GM04504 (cell line): ENCODE measurements at places on chromosomes 1 and 21.

GRCh38 chr1:46532498-46533178 lies 18.8 kb downstream of the KNCN start:
- no peak for DNase-seq

DNA sequence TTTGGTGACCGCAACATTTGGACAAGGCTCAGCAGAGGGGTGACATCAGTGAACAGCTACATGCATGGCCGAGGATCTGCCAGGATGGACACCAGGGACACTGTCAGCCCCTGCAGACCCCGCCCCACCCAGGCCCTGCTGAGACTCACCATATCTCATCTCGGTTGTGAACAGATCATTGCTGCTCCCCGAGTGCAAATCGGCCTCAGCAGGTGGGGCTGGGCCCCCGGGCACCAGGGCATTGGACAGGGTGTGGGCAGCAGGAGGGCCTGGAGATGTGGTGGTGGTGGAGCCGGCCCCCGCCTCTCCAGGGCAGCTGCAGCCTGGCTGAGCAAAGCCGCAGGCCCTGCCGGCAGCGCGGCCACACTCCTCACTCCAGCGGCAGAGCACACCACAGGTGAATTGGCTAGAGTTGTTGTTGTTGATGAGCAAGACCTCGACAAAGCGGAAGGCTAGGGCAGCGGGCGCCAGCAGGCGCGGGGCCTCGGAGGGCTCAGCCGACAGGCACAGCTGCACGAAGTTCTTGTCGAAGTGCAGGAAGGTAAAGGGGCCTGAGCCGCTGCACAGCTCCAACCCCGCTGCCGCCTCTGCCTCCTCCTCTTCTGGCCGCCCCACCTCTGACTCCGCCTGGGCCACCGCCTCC lies 8.2 kb downstream of the ADGRB2 start:
- DNase-seq, result no peak

DNA sequence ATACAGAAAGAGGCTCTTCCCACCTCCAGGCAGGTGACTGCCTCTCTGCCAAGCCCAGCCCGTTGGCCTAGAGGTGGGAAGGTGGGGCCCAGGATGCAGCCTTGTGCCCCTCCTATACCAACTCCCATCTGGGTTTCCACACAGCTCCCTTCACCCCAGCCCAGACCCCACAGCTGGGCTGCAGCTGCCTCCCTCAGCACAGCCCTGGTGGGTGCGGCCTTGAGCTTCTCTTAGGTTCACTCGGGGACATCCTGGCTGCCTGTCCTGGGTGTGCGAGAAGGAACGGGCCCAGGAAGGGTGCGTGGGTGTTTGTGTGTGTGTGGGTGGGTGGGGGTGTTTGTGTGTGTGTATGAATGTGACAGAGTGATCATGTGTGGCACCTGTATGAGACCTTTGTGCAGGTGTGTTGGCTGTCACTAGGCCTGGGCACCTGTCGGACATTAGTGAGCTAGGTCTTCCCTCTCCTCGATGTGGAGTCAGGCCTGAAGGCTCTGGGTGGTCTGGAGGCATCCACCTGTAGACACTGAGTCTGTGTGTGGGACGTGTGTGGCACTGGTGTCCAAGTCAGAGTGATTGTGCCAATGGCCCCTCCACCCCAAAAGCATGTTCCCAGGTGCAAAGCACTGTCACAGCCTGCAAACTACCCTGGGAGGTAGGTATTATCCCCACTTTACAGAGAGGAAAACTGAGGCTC lies 30.7 kb downstream of the FOXO6 start:
- DNase-seq, result no peak

- DNase-seq, result no peak
These were observed 2162.7 kb downstream of the NCAM2 start for GRCh38 chr21:23160914-23161313.

DNA sequence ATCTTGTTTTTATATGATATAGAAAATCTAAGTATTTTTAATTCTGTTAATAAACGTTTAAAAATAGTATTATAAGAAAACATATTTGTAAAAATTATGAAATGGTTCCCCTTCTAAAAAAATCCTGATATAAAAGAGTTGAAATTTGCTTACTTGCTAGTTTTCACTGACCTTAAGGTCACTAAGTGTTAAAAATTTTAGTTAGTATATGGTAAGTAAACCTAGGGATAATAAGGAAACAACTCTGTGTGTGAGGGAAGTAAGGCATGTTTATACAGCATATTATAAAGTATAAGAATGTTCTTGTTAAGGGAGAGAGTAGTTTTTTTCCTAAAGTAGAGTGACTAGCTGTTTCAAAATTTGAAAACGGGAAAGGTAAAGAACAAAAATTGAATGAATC lies 130.9 kb upstream of the LYPLAL1 start:
- DNase-seq, result no peak

DNA sequence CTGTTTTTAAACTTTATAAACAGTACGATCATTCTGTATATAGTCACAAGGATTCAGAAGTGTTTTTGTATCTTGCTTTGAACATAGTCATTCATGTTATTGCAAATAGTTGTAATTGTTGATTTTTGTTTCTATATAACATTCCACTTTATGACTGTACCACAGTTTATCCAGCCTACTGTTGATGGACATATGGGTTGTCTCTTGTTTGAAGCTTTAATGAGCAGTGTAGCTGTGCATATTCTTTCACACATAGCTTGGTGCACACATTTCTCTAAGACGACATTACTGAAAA lies 6.1 kb downstream of the CD101 start:
- no peak for DNase-seq

GRCh38 chr1:12094180-12094579 lies 31.1 kb downstream of the TNFRSF8 start:
- DNase-seq, result no peak

GRCh38 chr1:3316340-3316943 lies 138.0 kb upstream of the ARHGEF16 start:
- DNase-seq, result no peak

DNA sequence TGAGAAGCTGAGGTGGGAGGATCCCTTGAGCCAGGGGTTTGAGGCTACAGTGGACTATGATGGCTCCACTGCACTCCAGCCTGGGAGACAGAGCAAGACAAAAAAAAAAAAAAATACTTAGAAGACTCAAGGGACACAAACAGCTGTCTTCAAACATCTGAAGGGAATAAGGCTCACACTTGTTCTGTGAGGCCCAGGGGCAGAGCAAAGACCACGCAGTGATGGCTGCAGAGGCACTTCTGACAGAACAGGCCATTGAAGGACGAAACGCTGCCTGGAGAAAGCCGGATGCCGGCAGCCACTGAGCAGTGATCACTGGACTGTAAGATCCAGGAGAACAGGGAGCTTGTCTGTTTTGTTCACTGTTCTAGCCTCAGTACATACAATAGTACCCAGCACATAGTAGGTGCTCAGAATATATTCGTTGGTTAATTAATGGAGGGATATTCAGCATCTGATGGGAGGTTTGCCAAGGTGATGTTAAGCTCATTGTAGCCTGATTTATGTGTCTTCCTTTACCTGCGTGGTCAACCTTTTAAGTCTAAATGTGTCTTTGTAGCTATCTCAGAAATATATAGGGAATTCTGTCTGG lies 12.1 kb upstream of the NDC1 start:
- no peak for DNase-seq

GRCh38 chr1:54255026-54255702 lies 55.2 kb downstream of the MRPL37 start:
- no peak for DNase-seq

- DNase-seq, result no peak
These were observed 97.2 kb upstream of the ARTN start for GRCh38 chr1:43836267-43836951.

GRCh38 chr1:53579221-53580008 lies 120.2 kb downstream of the DMRTB1 start:
- no peak for DNase-seq

- DNase-seq, result no peak
These were observed 7.0 kb upstream of the PLEKHA6 start for GRCh38 chr1:204366759-204367158.

GRCh38 chr21:25709684-25710265 lies 24.9 kb downstream of the ATP5PF start:
- no peak for DNase-seq

DNA sequence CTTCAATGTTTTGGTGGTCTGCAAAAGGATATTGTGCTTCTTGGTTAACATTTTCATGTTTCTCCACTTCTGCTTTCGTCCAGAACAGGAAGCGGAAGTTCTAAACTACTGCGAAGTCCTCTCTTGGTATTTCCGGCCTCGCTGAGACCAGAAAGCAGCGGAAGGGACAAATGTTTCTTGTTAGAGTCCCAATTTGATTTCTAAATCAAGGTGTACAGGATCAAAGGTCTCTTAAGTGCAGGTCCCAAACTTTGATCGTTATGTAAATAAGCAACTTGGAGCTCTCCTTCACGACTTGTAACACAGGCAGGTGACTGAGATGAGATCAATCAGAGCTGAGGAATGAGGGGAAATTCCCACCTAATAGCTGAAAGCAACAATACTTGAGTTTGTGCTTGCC lies 40.1 kb upstream of the HMCN1 start:
- DNase-seq, result no peak

DNA sequence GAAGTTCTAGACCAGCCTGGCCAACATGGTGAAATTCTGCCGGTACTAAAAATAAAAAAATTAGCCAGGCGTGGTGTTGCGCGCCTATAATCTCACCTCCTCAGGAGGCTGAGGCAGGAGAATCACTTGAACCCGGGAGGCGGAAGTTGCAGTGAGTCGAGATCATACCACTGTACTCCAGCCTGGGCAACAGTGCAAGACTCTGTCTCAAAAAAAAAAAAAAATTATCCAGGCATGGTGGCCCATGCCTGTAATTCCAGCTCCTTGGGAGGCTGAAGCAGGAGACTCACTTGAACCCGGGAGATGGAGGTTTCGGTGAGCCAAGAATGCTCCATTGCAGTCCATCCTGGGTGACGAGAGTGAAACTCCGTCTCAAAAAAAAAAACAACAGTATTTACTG lies 18.5 kb upstream of the RAB42 start:
- DNase-seq, result no peak

DNA sequence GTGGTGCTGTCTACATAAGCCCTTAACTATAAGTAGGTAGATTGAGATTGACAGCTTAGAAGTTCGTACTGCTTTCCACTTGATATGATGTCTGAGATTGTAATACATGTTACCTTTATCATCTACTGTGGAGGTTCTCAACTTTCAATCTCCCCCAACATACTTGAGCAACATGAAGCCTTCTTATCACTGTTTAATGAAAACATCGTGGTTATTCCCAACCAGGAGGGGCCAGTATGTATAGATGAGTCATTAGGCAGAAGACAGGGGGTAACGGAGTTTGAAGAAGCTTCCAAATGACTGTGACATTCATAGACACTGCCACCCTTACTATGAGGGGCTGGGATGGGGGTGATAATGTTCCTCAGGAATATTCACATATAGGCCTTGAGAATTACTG lies 36.0 kb downstream of the CENPF start:
- DNase-seq, result no peak

DNA sequence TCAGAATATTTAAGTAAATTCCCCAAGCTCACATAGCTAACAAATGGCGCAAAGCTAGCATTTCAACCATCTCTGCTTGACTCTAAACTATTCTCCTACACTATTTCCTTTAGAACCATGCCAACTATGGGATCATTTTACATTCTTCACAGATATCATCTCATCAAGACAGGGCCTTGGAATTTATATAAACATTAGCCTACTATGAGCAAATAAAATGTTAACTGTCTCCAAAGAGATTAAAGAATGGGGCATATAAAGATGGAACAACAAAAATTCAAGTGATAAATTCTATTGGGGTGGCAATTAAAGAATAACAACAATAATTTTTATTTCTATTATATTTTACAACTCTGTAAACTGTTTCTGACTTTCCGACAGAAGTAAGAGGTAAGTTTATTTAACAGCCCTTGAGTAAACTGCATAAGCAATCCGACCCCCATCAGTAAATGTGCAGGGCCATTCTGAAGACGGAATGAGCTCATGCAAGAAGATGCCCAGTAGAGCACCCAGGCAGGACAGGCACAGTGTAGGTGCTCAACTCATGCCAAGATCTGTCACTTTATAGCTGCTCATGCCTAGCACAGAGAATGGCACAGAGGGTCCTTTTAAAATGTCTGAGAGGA lies 261.9 kb downstream of the VAV3 start:
- no peak for DNase-seq

- DNase-seq, result no peak
These were observed 1.3 kb downstream of the GPR157 start for GRCh38 chr1:9127395-9128165.

DNA sequence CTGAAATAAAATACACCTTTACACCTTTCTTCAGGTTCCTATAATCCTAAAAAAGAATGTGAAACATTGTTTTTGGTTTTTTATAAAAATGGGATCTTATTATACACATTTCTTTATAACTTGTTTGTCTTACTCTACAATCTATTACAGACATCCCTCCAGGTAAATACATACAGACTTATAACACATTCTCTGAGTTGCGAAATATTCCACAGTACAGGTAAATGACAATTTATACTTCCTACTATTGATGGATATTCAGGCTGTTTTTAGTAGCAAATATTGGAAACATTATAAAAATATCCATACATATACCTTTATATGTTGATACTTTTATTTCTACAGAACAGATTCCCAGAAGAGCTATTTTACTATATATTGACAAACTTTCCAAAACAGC lies 20.3 kb downstream of the PIK3R3 start:
- no peak for DNase-seq

DNA sequence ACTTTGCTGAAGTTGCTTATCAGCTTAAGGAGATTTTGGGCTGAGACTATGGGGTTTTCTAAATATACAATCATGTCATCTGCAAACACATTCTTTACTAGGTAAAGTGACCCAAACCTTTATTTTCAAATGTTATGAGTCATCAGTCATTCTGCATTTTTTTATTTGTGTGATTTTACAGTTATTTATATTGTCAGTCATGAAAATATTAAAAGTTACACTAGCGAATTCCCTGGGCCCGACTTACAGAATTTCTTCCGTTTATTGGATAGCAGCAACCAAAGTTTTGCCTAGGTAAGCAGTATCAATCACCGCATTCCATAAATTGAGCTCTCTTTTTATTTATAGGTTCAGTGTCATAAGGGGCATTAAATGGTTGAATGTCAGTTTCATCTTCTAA lies 13.8 kb downstream of the OR2M5 start:
- DNase-seq, result no peak

GRCh38 chr1:44630116-44630515 lies 44.2 kb downstream of the TMEM53 start:
- no peak for DNase-seq

DNA sequence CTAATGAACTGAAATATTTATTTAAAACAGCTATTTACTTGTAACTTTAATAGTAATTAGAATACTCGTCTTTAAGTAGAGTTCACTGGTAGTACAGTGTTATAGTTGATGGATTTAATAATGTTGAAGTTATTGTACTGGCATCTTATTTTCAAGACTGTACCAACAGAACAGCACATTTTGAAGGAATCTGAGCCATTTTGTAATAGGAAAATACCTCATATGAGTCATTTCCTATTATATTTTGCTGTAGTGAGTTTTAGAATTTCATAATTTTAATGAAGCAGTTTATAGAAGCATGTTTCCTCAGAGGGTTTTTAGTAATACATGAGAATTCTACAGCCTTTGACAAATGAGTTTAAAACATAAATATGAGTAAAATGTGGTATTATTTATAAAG lies 258.3 kb downstream of the OLFM3 start:
- DNase-seq, result peak; percentile 20

DNA sequence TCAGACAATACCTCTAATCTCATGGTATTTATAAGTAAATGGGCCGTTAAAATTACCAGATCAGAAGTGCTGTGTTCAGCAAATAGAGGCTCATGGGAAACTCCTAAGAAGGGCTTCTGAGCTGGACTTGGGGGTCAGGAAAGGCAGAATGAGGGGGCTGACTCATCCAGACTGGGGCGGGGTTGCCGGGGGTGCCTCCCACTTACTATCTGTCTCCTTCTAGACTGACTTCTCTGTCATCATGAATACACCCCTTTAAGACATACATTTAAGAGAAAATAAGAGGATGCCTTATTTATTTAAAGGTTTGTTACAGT lies 96.0 kb upstream of the ERRFI1 start:
- no peak for DNase-seq
